ACHN (cell line): ENCODE measurements at places on chromosomes 3 and 15.

DNA sequence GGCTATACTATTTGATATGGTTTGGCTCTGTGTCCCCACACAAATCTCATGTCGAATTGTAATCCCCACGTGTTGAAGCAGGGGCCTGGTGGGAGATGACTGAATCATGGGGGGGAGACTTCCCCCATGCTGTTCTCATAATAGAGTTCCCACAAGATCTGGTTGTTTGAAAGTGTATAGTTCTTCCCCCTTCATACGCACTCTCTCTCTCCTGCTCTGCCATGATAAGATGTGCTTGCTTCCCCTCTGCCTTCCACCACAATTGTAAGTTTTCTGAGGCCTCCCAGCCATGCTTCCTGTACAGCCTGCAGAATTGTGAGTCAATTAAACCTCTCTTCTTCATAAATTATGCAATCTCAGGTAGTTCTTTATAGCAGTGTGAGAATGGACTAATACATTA lies 290.1 kb upstream of the CHRM5 start:
- no peak for DNase-seq

- no peak for DNase-seq
These were observed 36.0 kb upstream of the SACM1L start for GRCh38 chr3:45653205-45653604.

DNA sequence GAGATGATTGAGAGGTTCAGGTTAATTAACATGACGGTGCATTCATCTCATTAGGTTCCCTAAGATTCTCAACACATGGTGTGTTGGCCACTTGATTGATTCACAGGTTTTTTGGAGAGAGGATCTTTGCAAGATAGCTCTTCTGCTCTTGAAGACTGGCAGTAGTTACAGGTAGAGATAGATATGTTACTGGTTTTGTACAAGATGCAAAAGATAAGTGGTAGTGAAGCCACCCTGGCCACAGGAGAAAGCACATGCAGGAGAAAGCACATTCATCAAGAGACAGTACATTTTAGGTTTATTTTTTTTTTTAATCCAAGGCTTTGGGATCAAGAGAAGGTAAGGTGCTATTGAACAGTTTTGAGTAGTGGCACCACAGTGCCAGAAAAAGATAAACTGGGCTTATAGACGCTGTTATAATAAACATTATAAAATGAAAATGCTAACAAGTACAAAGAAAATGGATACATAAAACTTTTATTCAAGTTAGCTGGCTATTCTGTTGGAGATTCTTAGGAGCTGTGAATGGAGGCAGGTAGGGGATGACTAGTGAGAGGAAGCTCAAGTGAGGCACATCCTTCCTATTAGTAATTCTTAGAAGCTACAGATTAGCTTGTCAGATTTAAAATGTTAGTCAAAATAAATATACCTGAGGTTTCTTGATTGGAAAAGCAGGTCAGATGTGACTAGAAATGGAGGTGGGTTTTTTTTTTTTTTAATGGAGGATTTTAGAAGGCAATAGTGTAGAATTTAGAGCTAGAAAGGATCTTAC lies 10.8 kb downstream of the SELENOT start:
- no peak for DNase-seq

- DNase-seq: peak; percentile 67
These were observed 7.6 kb downstream of the ULK3 start for GRCh38 chr15:74835312-74835823.

DNA sequence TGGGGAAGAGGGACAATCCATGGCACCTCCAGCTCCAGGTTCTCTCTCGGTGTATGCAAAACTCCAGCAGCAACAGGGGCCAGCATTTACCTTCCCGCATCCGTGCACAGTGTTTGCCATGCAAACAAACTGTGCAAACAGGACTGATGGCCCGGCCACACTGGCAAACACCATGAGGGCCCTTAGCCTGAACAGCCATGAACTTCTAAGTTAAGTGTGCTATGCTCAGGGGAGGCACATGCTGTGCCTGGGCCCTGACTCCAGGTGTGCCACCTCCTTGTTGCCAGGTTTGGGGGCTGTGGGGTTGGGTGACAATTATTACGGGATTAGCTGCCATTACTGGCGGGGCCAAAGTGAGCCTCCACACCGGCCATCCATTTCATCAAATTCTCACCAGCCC lies 57.5 kb downstream of the CACNA2D2 start:
- DNase-seq: no peak

- peak; percentile 94 for DNase-seq
These were observed 240.8 kb downstream of the NFKBIZ start for GRCh38 chr3:102089904-102090720.

DNA sequence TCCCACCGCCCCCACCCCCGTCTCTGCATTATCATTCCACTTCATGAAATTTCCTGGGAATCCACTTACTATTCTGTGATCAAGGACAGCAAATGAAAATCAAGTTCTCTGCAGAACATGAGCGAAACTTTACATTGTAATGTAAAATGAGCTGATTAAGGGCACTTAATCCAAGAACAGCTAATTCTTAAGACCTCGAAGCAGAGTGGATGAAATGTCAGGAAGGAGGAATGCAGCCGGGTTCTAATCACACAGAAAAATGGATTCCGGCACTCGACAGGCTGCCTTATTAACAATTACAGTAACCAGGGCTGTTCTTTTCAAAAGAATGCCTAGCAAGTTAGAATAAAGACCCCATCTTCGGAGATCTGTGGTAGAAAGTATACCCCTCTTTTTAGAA lies 57.5 kb downstream of the RFTN1 start:
- no peak for DNase-seq

GRCh38 chr3:29067007-29067406 lies 213.9 kb upstream of the RBMS3 start:
- DNase-seq: peak; percentile 37
